HepG2 (cell line): ENCODE measurements at places on chromosomes 11 and 22.

- peaks cover 11% of the 10 kb centered on the region; the same call in 1 of the 2 replicates for H3K4me1 ChIP-seq
- DNase-seq, result peak; percentile 69
- H3K27me3 ChIP-seq, result peaks cover 6% of the 10 kb centered on the region; the same call in 2 of the 3 replicates
- H3K4me3 ChIP-seq, result no peak overlapping the region
- no peaks in the 10 kb centered on the region for H3K36me3 ChIP-seq
Observed at GRCh38 chr11:17760102-17761029, 25.8 kb downstream of the KCNC1 start.

GRCh38 chr11:7906481-7906880 lies 24.6 kb downstream of the OR10A6 start:
- H3K27me3 ChIP-seq, result no peaks in the 10 kb centered on the region; the same call in 1 of the 2 replicates
- no peak overlapping the region for H3K27ac ChIP-seq
- H3K36me3 ChIP-seq, result no peaks in the 10 kb centered on the region
- no peak for DNase-seq
- H3K4me1 ChIP-seq, result no peaks in the 10 kb centered on the region

DNA sequence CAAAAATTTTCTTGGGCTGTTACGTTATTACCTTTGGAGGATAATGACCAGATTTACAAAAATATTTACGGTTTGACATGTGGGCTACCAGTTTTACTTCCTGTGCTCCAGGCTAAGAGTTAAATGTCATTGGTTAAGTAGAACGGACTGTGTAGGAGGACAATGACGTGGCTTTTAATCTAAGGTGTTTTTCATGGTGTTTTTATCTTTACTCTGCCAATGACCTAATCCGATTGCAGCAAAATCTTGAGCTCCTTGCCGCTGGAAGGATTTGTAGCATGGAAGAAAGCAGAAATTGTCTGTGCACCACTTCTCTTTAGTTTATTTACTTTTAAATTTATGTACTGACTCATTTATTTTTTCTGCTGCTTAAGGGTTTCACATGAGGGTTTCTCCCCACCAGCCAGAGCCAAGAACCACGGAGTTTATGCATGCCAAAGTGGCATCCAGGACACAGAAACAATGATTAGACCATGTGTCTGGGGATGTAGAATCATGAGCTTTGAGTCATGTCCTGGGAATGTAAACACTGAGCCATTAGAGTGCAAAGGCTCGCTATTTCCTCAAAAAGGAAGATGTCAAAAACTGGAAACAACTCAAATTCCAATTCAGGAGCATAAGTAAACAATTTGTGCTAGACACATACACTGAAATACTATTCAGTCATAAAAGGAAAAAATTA lies 1.9 kb upstream of the CARD16 start:
- no peaks in the 10 kb centered on the region for H3K36me3 ChIP-seq
- H3K4me1 ChIP-seq, result peaks cover 65% of the 10 kb centered on the region
- peak; percentile 92 for DNase-seq
- peak overlapping the region; percentile 76 for H3K27ac ChIP-seq
- no peak overlapping the region; the same call in 1 of the 2 replicates for H3K4me3 ChIP-seq

GRCh38 chr11:116454951-116455350 lies 317.8 kb downstream of the BUD13 start:
- DNase-seq, result no peak
- H3K4me3 ChIP-seq, result no peak overlapping the region
- H3K4me1 ChIP-seq, result no peaks in the 10 kb centered on the region
- H3K27me3 ChIP-seq, result no peaks in the 10 kb centered on the region
- no peaks in the 10 kb centered on the region for H3K36me3 ChIP-seq

DNA sequence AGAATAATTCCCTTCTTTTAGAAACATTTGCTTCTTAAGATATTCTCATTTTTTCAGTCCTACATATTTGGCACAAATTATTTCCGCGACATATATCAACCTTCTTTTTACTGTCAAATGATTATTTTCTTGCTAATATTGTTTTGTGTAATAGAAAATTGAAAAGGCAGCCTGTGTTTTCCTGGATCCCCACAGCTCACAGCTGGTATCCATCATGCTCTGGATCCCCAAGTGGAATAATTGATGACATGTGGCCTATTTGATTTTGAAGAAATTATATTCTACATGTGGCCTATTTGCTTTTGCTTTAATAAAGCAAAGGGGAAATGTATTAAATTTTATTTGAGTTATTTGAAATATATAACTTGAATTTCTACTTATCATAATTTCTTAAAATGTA lies 199.4 kb upstream of the LUZP2 start:
- H3K36me3 ChIP-seq, result no peaks in the 10 kb centered on the region
- H3K27ac ChIP-seq, result no peak overlapping the region
- no peak overlapping the region for H3K4me3 ChIP-seq

GRCh38 chr11:27621405-27622161 lies 78.7 kb downstream of the BDNF start:
- H3K27ac ChIP-seq, result no peak overlapping the region
- peaks cover 7% of the 10 kb centered on the region for H3K4me1 ChIP-seq
- no peak overlapping the region for H3K4me3 ChIP-seq
- no peaks in the 10 kb centered on the region; the same call in 1 of the 2 replicates for H3K27me3 ChIP-seq

GRCh38 chr22:45499746-45500145 lies 2.9 kb upstream of the FBLN1 start:
- DNase-seq, result no peak
- H3K4me1 ChIP-seq, result peaks cover 72% of the 10 kb centered on the region
- H3K27me3 ChIP-seq, result no peaks in the 10 kb centered on the region; the same call in 2 of the 3 replicates

GRCh38 chr11:104433751-104434150 lies 269.8 kb upstream of the PDGFD start:
- no peaks in the 10 kb centered on the region for H3K36me3 ChIP-seq
- no peak for DNase-seq
- H3K4me3 ChIP-seq, result no peak overlapping the region
- no peaks in the 10 kb centered on the region for H3K4me1 ChIP-seq
- H3K27me3 ChIP-seq, result no peaks in the 10 kb centered on the region

DNA sequence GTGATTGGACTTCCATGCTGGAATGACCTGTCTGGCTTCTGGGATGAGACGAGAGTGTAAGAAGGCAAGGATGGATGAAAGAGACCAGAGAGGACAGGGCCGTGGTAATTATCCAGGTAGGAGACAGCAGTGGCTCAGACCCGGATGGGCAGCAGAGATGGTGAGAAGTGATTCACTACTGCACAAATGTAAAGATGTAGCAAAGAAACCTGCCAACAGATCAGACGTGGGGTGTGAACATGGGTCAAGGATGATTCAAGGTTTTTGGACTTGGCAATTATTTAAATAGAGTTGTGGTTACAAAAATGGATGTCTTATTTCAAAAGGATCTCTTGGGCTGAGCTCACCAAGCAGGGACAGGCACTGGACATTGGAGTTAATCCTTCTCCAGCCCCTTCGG lies 32.7 kb downstream of the RIBC2 start:
- H3K36me3 ChIP-seq, result no peaks in the 10 kb centered on the region
- H3K4me3 ChIP-seq, result no peak overlapping the region
- no peak for DNase-seq
- H3K4me1 ChIP-seq, result peaks cover 36% of the 10 kb centered on the region
- no peak overlapping the region for H3K27ac ChIP-seq

DNA sequence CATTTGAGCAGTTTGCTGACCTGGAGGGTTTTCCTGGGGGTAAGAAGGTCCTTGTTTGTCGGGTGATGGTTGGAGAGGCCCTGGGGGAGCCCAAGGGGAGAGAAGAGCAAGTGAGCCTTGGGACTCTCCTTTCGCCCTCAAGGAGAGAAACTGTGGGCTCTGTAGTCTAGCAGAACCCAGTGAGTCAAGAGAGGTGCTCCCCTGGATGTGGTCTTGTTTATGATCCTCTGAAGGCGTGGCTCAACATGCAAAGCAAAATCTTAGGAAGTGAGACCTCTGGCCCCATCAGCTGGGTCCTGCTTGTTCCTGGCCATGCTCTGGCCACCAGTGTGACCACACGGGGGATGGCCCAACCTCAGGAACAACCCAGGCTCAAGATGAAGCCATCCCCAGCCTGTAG lies 66.5 kb upstream of the ALX4 start:
- H3K4me1 ChIP-seq, result no peaks in the 10 kb centered on the region
- H3K27ac ChIP-seq, result no peak overlapping the region
- no peaks in the 10 kb centered on the region for H3K36me3 ChIP-seq
- peaks cover 5% of the 10 kb centered on the region; the same call in 1 of the 2 replicates for H3K27me3 ChIP-seq
- H3K4me3 ChIP-seq, result no peak overlapping the region

DNA sequence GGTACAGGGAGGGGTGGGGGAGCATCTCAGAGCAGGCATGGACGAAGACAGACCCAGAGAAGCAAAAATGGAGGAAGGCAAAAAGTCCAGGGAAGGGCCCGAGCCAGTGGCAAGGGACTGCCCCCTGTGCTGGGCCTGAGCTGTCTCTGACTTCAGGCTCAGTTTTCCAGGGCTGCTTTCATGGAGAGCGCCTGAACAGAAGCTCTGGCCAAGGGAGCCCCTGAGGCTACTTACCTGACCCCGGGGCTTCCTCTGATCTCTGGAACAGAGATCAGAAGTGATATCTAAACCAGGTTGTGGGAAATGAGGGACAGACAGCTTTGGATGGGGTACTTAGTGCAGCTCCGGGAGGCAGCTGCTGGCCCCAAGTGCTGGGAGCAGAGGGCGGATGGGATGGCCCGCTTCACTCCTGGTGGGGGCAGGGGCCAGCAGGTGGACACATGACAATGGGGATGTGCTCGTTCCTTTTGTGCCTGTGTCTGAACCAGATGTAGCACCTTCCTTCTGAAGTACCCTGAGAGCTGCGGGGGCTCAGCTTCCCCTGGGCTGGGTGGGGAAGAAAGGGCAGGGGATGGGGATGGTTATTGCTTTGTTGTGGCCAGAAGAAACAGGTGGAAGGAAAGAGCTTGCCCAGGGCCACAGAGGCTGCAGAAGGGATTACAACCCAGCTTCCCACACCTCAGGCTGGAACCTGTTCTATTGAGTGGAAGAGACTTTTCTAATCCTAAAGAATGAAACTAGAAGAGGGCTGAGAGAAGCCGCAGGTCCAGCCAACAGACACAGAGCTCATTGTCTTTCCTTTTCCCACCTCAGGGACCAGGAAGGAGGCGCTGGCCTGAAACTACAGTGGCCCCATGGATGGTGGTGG lies 5.7 kb downstream of the LRRC10B start:
- H3K4me1 ChIP-seq, result no peaks in the 10 kb centered on the region
- H3K27ac ChIP-seq, result no peak overlapping the region
- no peak for DNase-seq
- H3K27me3 ChIP-seq, result peaks cover 8% of the 10 kb centered on the region
- H3K4me3 ChIP-seq, result no peak overlapping the region
- H3K36me3 ChIP-seq, result no peaks in the 10 kb centered on the region

DNA sequence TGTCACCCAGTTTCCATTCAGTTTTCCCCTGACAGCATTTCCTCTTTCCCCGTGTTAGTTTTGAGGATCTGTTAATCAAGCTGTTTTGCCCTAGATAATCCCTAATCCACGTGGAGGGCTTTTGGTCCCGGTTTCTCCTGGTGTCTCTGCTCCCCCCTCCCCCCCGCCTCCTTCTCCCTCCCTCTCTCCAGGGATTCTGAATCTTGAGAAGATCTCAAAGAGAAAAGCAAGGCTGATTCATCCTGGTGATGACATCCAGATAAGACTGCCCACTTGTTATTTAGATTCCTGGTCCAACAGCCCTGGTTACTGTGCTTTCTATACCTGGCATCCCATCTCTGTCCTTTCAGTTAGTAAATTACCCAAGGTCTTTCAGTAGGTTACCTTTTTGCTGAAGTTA lies 59.4 kb downstream of the KCNA4 start:
- no peaks in the 10 kb centered on the region for H3K36me3 ChIP-seq
- H3K27me3 ChIP-seq, result no peaks in the 10 kb centered on the region
- no peak overlapping the region for H3K4me3 ChIP-seq
- DNase-seq, result no peak
- H3K27ac ChIP-seq, result no peak overlapping the region
- no peaks in the 10 kb centered on the region for H3K4me1 ChIP-seq

DNA sequence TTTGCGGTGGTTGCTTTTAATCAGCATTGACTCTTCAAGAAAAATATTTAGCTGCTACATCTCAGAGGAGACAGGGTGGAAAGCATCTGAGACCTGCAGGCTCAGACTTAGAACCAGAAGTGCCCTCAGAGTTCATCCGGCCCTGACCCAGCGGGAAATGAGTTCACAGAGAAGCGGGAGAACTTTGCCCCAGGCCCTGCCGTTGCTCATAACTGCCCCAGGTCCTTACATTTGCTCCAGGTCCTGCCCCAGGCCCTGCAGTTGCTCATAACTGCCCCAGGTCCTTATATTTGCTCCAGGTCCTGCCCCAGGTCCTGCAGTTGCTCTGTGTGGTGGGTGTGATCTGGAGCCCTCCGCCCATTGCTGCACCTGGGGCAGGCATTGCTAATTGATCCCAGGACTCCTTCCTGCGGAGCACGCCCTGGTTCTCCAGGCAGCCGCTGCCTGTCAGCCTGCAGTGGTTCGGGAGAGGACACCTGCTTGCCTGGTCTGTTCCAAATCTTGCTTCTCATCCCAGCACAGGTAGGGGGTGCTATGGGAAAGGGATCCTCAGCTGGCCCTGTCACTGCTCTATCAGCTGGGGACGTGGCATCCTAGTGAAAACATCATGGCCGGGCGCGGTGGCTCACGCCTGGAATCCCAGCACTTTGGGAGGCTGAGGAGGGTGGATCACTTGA lies 58.1 kb upstream of the PPP6R3 start:
- peaks cover 62% of the 10 kb centered on the region; the same call in 2 of the 3 replicates for H3K36me3 ChIP-seq
- peaks cover 27% of the 10 kb centered on the region for H3K4me1 ChIP-seq
- H3K4me3 ChIP-seq, result no peak overlapping the region
- H3K27me3 ChIP-seq, result no peaks in the 10 kb centered on the region
- no peak overlapping the region for H3K27ac ChIP-seq

GRCh38 chr22:50601669-50602337 lies 1.2 kb downstream of the MAPK8IP2 start:
- H3K27me3 ChIP-seq, result no peaks in the 10 kb centered on the region; the same call in 2 of the 3 replicates
- H3K4me3 ChIP-seq, result no peak overlapping the region
- H3K36me3 ChIP-seq, result no peaks in the 10 kb centered on the region
- DNase-seq, result no peak

GRCh38 chr11:76724171-76724768 lies 53.7 kb upstream of the LRRC32 start:
- no peak overlapping the region for H3K27ac ChIP-seq
- peaks cover 5% of the 10 kb centered on the region; the same call in 1 of the 2 replicates for H3K4me1 ChIP-seq
- H3K27me3 ChIP-seq, result peaks cover 20% of the 10 kb centered on the region; the same call in 2 of the 3 replicates
- no peaks in the 10 kb centered on the region for H3K36me3 ChIP-seq
- no peak for DNase-seq
- H3K4me3 ChIP-seq, result no peak overlapping the region

GRCh38 chr11:8218840-8219239 lies 44.8 kb downstream of the LMO1 start:
- no peak overlapping the region for H3K27ac ChIP-seq
- no peak for DNase-seq
- no peaks in the 10 kb centered on the region for H3K36me3 ChIP-seq
- H3K4me1 ChIP-seq, result no peaks in the 10 kb centered on the region

GRCh38 chr22:40487663-40488249 lies 117.4 kb downstream of the SGSM3 start:
- peak; percentile 17 for DNase-seq
- H3K27me3 ChIP-seq, result no peaks in the 10 kb centered on the region
- H3K4me1 ChIP-seq, result peaks cover 14% of the 10 kb centered on the region
- H3K36me3 ChIP-seq, result no peaks in the 10 kb centered on the region

DNA sequence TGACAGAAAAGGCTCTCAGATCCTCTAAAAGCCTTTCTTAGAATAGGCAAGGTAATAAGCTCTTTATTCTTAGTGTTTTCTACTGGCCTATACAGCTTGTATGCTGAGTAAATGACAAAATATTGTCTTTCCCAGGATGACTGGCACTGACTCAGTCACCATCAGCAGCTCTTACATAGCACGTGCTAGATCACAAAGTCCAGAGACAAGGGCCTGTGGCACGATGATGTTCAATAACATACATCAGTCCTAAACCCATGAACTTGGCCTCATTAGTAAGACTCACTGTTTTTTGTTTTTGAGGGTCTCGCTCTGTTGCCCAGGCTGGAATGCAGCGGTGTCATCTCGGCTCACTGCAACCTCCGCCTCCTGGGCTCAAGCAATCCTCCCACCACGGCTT lies 42.7 kb downstream of the CELF1 start:
- DNase-seq, result no peak
- no peak overlapping the region for H3K27ac ChIP-seq
- no peaks in the 10 kb centered on the region for H3K36me3 ChIP-seq
- H3K27me3 ChIP-seq, result no peaks in the 10 kb centered on the region
- no peak overlapping the region for H3K4me3 ChIP-seq
- H3K4me1 ChIP-seq, result peaks cover 65% of the 10 kb centered on the region
